ENCODE measurements at places on chromosomes 5 and 9. TPM values are rescaled to one million over a fixed set of nuclear protein-coding genes. Genes with fewer than 3 reads are reported as not detected.
A peak's percentile ranks its signal among the peaks of the same experiment; 100 is the strongest.

The NKD2 gene
- 1.8 TPM for total RNA-seq

The FAM78A gene
- total RNA-seq = 73.4 TPM

- peaks cover 6% of the 10 kb centered on the region for H3K36me3 ChIP-seq
- no peak for DNase-seq
- H3K4me3 ChIP-seq = no peak overlapping the region
- H3K27me3 ChIP-seq = no peaks in the 10 kb centered on the region
- no peak overlapping the region for H3K27ac ChIP-seq
These were observed 8.8 kb downstream of the BTF3 start for GRCh38 chr5:73507062-73507461.

DNA sequence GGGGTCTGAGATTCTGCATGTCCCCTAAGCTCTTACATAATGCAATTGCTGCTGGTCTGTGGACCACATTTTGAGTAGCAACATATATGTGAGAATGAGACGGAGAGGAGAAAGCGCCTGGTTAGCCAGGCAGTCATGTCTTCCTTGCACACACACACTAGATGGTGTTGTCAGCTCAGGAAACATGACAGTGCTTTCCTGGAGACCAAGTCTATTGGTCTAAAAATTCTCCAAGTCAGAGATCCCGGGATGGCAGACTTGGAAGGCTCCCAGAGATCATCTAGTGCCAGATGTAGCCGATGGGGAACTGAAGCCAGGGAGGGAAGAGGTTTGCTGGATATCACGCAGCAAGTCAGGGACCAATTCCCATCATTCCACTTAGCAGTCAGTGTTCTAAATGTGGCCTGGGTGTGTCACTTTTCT lies 53.4 kb downstream of the GALNT12 start:
- H3K4me3 ChIP-seq = no peak overlapping the region
- H3K4me1 ChIP-seq = peaks cover 10% of the 10 kb centered on the region
- no peaks in the 10 kb centered on the region for H3K36me3 ChIP-seq
- no peak overlapping the region for H3K27ac ChIP-seq
- peak; percentile 24 for DNase-seq

- no peaks in the 10 kb centered on the region for H3K36me3 ChIP-seq
- no peak overlapping the region for H3K4me3 ChIP-seq
- peaks cover 2% of the 10 kb centered on the region for H3K27me3 ChIP-seq
- DNase-seq = no peak
These were observed 118.1 kb upstream of the SMIM23 start for GRCh38 chr5:171667341-171668096.

DNA sequence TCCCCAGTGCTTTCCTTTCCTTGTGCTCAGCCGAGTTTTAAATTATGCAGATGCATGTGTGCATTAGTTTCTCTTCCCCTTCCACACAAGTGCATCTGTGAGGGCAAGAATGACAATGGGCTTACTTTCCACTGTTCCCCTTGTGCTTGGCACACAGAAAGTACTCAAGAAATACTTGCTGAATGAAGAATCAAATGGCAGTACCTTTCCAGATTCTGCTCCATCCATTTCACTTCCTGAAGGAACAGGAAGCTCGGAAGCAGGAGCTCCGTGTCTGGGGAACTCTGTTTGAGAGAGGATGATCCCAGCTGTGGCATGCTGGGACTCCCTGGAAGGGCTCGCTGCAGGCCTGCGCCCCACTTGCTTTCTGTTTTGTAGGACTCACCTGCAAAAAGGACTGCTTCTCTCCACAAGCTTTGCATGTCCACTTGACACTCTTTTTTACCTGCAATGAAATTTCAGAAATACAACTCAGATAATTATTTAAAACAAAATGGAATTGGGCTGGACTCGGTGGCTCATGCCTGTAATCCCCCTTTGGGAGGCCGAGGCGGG lies 5.5 kb downstream of the MRNIP start:
- peaks cover 3% of the 10 kb centered on the region for H3K27me3 ChIP-seq
- H3K27ac ChIP-seq = no peak overlapping the region
- peaks cover 22% of the 10 kb centered on the region for H3K36me3 ChIP-seq
- peaks cover 10% of the 10 kb centered on the region for H3K4me1 ChIP-seq
- DNase-seq = no peak
- H3K4me3 ChIP-seq = peak overlapping the region; percentile 0

All from endothelial cell (in vitro differentiated cells).